Fibroblast of villous mesenchyme (primary cell): ENCODE measurements at places on chromosomes 1 and 21. TPM values are rescaled to one million over a fixed set of nuclear protein-coding genes. Genes with fewer than 3 reads are reported as not detected.

MATN1 gene
- total RNA-seq: not detected in 2 replicates

APCS gene
- total RNA-seq: not detected in 2 replicates

- no peak for DNase-seq
Measured at GRCh38 chr1:162386292-162387225, 5.0 kb downstream of the C1orf226 start.

DNA sequence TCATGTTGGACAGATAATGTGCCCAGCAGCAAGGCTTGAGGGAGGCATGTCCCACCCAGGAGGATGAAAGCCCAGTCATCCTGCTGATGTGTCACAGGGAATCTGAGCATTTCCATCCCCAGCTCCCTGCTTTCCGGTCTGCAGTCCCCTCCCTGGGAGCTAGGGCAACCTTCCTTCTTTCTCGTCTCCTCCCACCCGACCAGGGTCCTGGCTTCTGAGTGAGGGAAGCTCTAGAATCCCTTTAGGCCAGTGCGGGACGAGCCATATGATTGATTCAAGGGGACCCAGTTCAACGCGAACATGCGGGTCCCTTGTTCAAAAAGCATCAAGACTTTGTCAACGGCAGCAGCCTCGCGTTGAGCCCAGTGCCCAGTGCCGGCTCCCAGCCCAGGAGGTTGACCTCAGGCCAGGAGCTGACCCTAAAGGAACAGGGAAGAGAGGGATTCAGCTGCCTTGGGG lies 96.7 kb upstream of the TMPRSS2 start:
- no peak for DNase-seq

DNA sequence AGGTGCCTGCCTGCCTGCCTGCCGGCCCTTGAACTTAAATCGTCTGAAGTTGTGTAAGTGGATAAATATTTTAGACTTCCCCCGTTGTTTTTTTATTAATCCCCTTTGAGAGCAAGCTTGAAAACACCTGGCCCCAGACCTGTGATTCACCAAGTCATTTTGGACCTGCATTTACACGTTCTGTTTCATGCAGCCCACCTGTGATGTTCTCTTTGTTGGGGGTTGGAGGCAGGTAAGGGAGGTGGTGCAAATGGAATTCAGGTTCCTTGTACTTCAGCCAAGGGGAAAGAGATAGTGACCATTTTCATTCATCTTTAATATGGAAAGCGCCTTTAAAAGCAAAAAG lies 1.2 kb downstream of the SLC37A1 start:
- DNase-seq: no peak

LIPI gene
- total RNA-seq: not detected in 2 replicates

DNA sequence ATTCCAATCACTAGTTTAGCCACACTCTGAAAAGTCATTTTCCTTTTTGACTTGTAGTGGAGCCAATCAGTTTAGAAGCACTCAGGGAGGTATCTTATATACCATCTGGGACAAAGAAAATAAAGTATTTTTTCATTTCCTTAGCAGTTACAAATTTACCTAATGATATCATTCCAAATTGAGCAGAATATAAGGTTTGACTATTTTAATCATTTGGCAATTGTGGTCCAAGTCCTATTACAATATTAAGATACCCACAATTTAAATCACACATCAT lies 170.6 kb downstream of the LTN1 start:
- no peak for DNase-seq

CCDC185 gene
- total RNA-seq: not detected in 2 replicates

DNA sequence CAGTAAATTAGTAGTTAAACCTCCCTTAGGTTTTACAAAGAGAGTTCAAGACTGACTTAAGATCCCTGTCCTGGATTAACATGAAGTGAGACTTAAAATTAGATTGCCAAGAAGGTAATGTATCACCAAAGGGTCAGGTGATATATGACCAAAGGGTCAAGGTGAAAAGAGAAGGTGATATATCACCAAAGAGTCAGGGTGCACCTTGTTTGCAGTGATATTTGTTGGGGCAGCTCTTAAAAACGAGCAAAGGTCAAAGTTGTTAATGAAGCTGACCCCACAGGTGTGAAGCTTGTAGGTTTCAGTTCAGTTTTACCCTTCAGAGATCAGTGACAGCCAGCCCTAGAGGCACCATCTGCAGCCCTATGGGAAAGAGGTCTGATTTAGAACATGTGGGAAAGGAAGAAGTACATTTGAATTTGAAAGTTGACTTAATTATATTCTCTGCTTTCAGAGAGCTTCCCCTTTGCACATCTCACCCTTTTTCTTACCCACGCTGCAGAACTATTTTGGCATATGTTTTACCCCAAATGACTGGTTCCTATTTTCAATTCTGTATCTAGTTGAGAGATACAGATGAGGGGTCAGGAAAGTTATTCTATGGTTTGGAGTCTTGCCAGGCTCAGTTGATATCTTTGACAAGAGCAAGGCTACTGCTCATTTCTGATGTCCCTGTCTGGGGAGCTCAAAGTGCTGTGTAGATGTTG lies 170.8 kb downstream of the S1PR1 start:
- no peak for DNase-seq

RHOU gene
- total RNA-seq: 2.2 and 2.9 TPM in 2 replicates
